ENCODE measurements at places on chromosomes 16 and 17. TPM values are rescaled to one million over a fixed set of nuclear protein-coding genes. Genes with fewer than 3 reads are reported as not detected.

DNA sequence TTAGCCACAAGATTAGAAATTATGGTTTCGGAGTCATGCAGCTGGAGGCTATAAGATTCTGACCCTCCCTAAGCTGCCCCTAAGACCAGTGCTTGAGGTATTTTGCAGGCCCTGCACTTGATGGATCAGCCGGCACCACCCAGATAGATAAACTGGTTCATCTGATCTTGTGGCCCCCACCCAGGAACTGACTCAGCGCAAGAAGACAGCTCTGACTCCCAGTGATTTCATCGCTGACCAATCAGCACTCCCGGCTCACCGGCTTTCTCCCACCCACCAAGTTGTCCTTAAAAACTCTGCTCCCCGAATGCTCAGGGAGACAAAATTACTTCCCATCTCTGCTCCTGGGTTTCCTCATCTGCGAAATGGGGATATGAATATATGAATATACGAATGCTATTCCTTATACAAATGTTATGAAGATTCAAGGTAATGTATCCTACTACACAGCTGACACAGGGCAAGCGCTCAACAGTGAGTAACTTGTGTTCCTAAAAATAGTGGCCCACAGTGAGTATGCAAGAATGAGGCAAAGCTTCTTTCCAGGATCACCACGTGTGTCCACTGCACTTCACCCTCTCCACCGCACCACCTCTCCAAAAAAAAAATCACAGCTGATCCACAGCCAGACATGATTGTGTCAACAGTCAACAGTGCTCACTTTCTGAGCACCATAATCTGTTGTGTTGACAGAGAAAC is 33.3 kb upstream of the C16orf82 start:
- no peak for DNase-seq

GRCh38 chr17:9230861-9231260 is 209.6 kb downstream of the NTN1 start:
- no peak for DNase-seq

GRCh38 chr17:72076678-72077030 is 44.2 kb upstream of the SOX9 start:
- no peak for DNase-seq

GRCh38 chr17:80270836-80271235 is 10.2 kb downstream of the RNF213 start:
- no peak for DNase-seq

- no peak for DNase-seq
Measured at GRCh38 chr17:53471514-53471913, 351.2 kb upstream of the KIF2B start.

- no peak for DNase-seq
Measured at GRCh38 chr17:80941171-80941570, 50.5 kb upstream of the CHMP6 start.

DNA sequence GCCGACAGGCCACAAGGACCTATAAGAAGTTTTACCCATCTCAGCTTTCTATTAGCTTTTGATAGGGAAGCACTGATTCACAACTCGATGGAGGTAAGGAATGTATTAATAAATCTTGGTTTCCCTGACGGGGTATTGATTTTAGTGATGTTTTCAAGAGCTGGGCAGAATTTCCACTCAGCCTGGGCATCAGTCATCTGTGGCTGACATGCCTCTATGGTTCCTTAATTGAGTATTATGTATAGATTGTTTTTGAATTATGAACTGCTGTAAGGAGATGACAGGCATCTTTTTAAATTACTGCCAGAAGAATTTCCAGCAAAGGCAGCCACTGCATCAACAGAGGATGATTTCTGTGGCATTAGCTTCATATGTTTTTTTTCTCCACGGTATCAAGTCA is 128.6 kb downstream of the CPPED1 start:
- no peak for DNase-seq

DNA sequence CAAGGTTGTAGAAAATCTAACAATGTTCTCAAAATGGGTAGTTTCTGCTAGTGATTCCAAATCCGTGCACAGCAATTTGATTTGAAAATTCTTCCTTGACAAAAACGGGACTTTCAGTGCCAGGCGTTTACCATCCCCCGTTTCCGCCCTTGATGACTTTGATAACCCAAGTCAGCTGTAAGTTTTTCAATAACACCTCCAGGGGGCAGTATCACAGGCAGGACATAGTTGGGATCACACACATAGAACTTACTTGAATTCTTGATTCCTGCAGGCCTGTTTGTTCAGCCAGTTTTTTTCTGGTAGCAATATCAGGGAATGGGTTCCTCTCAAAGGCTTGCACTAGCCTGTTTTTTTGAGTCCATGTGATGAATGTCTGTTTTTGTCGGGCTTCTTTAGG is 5.6 kb downstream of the DUXB start:
- DNase-seq = no peak

The SGF29 gene
- polyA plus RNA-seq = 25.4 TPM

The TBC1D10B gene
- polyA plus RNA-seq = 33.1 TPM

The KRTAP1-1 gene
- polyA plus RNA-seq = not detected

Measured in left renal pelvis (tissue), 4 donors.